ENCODE measurements at places on chromosomes 1 and 21.

GRCh38 chr1:71026093-71026492, 21.5 kb downstream of the PTGER3 start:
- H3K27me3 ChIP-seq = no peaks in the 10 kb centered on the region
- no peaks in the 10 kb centered on the region for H3K36me3 ChIP-seq
- no peak overlapping the region for H3K4me3 ChIP-seq
- no peak for DNase-seq
- no peaks in the 10 kb centered on the region for H3K4me1 ChIP-seq
- H3K27ac ChIP-seq = no peak overlapping the region

DNA sequence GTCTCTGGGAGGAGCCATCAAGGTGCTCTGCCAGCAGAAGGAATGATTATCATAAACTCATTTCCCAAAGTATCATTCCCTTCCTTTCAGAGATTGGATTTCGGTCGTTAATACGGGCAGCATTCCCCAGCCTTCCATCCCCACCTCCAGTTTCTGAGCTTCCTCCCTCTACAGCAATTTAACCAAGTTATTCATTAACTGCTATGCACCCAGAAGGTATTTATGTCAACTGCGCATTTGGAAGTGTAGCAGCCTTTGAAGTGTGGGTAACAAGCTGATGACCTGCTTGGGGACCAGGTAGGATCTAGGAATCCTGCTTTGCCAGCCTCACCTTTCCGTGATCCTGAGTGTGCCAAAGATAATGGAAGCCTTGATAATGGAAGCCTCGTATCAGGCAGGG, 172.4 kb upstream of the IGSF21 start:
- DNase-seq = no peak
- no peak overlapping the region for H3K27ac ChIP-seq
- no peaks in the 10 kb centered on the region for H3K4me1 ChIP-seq
- no peaks in the 10 kb centered on the region for H3K36me3 ChIP-seq
- H3K4me3 ChIP-seq = no peak overlapping the region

GRCh38 chr1:6037338-6037762, 8.3 kb upstream of the KCNAB2 start:
- no peak overlapping the region for H3K4me3 ChIP-seq
- H3K36me3 ChIP-seq = no peaks in the 10 kb centered on the region
- H3K27me3 ChIP-seq = peaks cover 12% of the 10 kb centered on the region
- H3K27ac ChIP-seq = no peak overlapping the region

DNA sequence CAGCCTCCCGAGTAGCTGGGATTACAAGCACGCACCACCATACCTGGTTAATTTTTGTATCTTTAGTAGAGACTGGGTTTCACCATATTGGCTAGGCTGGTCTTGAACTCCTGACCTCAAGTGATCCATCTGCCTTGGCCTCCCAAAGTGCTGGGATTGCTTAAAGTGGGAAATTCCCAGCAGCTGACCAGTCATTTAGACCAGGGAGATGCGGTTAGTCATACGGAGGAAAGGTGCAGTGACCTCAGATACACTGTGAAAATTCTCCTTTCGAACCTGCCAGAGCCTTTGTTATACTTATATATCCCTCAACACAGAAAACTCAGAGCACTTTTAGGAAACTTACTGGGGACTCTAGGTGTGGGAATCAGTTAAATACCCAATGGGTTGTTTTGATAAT, 39.6 kb downstream of the MAP10 start:
- H3K4me3 ChIP-seq = no peak overlapping the region
- H3K36me3 ChIP-seq = no peaks in the 10 kb centered on the region
- H3K27ac ChIP-seq = no peak overlapping the region
- H3K4me1 ChIP-seq = no peaks in the 10 kb centered on the region
- DNase-seq = no peak

DNA sequence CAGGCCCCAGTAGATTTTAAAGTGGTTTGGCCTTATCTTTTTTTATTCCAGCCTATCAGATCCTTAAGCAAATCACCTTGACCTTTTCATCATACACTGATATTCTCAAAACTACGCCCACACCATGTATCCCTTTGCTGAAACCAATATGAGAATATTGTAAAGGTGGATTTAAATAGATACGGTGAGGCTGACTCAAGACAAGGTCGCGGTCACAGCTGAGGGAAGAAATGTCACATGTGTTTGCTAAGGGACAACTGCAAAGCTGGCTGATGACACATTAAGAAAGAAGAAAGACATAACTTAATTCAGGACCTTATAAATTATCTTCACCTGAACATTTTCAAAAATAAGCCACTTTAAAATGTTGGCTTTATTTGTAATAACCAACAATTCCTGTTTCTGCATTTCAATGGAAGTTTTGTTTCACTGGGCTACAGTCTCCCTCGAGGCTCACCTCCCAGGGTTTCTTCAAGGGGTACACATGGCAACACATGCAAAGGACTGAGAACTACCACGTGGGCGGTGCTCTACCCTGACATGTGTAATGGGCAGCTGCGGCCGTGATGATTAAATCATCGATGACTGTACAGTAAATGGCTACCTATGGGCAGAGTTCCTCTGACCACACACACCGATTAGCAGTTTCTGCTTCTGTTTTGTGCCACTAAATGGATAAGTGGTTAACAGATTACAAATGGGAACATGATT, 189.5 kb downstream of the SIPA1L2 start:
- peaks cover 20% of the 10 kb centered on the region for H3K36me3 ChIP-seq
- H3K27ac ChIP-seq = no peak overlapping the region
- H3K4me1 ChIP-seq = peaks cover 8% of the 10 kb centered on the region

- no peaks in the 10 kb centered on the region for H3K27me3 ChIP-seq
- no peak overlapping the region for H3K4me3 ChIP-seq
- no peak overlapping the region for H3K27ac ChIP-seq
- no peaks in the 10 kb centered on the region for H3K36me3 ChIP-seq
- no peaks in the 10 kb centered on the region for H3K4me1 ChIP-seq
Measured at GRCh38 chr1:109827466-109827865, 63.7 kb upstream of the EPS8L3 start.
